ENCODE measurements at places on chromosomes 1 and 21.

DNA sequence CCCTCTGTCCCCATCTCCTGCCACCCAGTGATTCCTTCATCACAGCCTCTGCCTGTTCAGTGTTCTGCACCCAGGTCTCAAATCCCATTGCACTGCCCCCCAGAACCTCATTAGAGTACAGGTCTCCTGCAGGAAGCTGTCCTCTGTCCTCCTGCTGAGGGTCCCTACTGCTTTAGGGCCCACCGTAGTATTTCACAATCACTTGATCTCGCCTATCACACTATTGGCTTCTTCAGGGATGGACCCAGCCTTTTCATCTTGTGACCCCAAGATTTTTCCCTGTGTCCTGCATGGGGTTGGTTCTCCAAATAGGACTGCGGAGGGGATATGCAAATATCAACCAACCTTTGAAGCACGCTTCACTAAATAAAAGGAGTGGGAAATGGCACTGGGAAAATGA is 331.1 kb upstream of the AJAP1 start:
- no peak for DNase-seq

GRCh38 chr1:61348025-61348665 is 265.8 kb downstream of the NFIA start:
- no peak for DNase-seq

DNA sequence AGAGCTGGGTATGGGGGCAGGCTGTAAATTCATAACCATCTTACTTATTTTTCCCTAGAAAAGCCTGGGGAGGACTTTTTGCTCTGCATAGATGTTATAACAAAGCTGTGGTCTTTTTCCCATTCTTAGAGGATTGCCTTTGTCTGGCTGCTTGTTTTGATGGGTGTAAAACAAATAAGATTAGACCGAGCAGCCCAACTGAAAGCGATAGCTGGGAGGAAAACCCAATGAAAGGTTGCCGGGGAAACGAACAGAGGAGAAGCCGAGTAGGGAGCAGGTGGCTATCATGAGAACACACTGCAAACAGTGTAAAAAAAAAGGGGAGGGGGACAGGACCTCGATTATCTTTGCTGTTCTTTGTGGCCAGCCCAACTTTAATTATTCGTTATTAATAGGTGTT is 1.9 kb downstream of the ELAVL4 start:
- DNase-seq, result no peak

GRCh38 chr1:233777566-233777965 is 126.9 kb upstream of the SLC35F3 start:
- DNase-seq, result no peak

DNA sequence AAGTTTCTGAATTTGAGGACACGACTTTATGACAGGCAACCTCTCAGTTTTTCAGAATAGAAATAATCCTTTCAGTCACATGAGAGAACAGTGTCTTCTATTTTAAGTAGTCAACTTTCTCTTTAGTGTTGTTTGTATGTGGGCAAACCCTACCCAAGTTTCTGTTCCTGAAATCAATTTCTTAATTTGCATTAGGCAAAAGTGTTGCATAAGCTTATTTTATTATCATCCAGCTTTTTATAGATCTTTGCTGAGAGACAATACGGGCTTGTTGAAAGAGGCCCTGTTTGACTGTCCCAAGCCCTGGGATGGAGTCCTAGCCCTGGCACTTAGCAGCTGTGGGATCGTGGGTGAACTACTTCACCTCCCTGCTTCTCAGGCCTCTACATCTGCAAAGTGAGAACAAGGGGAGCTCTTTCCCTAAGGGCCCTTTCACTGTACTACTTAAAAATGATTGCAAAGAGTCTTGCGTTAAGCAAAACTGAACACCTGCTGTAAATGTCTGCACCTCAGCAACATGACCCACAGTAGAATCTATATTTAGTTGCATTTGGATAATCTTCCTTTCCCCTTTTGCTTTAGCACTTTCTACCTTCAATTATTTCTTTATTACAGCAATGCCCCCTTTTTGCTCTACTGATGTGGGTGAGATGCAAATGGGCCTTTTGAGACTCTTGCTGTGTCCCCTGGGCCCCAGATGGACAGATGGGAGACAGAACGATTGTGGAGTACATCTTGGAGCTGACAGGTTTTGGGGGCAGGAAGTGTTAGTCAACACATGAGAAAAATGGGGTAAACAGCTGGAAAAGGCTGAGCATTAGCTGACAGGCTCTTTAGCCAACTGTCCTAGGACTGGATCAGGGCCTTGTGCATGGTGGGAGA is 41.0 kb upstream of the SCAF4 start:
- DNase-seq, result no peak

DNA sequence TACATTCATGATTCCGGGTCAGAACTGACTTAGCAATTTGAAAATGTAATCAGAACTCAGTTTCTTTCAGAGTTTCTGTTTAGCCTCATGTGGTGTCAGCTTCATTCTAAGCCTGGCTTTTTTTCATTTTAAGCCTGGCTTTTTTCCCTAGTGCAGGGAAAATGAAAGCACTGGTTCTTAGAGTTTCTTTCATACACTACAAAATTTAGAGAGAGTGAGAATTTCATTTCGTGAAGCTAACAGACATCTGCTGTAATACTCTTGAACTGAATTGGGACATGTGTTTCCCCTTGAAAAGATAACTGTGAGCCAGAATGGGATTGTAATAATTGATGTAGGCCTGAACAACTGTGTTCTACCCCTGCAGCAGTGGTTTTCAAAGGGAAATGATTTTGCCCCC is 95.3 kb upstream of the KIAA0040 start:
- DNase-seq, result no peak

DNA sequence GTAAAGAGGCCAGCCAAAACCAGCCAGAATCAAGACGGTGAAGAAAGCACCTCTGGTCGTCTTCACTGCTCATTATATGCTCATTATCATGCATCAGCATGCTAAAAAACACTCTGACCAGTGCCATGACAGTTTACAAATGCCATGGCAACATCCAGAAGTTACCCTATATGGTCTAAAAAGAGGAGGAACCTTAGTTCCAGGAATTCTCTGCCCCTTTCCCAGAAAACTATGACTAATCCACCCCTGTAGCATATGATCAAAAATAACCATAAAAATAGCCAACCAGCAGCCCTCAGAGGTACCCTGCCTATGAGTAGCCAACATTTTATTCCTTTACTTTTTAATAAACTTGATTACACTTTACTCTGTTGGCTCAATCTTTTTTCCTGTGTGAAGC is 34.2 kb upstream of the PBX1 start:
- no peak for DNase-seq

GRCh38 chr21:45931397-45931969 is 50.1 kb upstream of the COL6A1 start:
- no peak for DNase-seq

GRCh38 chr1:207672522-207673130 is 27.7 kb downstream of the CR1L start:
- DNase-seq, result no peak

- no peak for DNase-seq
These were observed 71.7 kb upstream of the MROH9 start for GRCh38 chr1:170863621-170864020.

- DNase-seq, result no peak
These were observed 22.2 kb upstream of the DPT start for GRCh38 chr1:168751195-168751650.

- DNase-seq, result no peak
These were observed 25.9 kb downstream of the DYRK1A start for GRCh38 chr21:37392441-37392840.

DNA sequence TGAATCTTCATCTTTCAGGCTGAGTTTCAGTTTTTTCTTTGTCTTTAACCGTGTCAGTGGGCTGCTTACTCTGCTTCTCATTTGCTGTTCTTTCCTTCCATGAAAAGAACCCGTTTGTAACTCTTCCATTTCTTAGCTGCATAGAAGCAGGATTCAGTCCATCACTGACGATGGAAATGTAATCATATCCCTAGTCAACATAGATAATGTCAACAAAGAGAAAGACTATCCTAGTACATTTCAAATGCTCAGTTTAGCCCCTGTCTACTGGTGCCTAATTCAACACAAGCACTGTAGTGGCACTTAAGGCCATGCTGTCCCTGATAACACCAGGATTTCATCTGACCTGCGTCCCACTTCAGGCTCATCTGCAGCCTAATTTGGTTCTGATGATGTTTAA is 376 bp downstream of the GBP1 start:
- no peak for DNase-seq

DNA sequence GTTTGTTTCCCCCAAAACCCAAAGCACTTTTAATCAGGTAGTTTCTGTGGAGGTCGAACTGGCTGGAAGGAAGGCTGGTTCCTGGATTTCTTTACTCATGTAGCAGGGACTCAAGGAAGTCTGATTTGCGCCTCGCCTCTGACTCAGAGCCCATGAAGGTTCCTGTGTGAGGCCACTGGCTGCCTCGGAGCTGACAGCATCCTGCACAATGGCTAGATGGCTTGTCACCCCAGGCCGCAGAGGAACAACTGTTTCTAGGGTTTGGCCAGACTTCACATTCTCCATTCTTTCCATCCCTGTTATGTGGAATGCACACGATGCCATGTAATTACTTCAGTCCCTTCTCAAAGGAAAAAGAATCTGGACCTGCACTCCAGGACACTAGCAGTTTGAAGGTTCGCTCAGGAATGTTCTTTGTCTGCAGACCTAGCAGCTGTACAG is 39.1 kb upstream of the PRSS38 start:
- DNase-seq, result no peak

- no peak for DNase-seq
These were observed 4.3 kb downstream of the MYOM3 start for GRCh38 chr1:24107462-24108138.

DNA sequence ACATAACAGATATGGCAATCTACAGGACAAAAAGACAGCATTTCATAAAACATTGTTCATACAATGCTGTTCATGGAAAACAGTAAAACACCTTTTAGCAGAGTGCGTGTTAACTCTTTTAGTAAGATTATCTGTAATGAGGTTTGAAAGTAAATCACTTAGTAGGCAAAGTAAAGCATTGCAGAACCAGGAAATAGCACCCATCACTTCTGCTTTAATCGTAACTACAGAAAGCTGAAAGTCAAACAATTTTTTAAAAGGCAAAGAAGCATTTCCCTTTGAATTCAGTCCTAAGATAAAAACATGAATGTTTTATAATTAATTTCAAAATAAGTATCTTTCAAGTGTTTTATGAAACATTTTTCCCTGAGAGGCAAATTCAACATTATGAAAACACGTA is 63.3 kb upstream of the RNF11 start:
- no peak for DNase-seq

- no peak for DNase-seq
These were observed 119.5 kb upstream of the TMPRSS2 start for GRCh38 chr21:41627428-41627827.

GRCh38 chr1:54220004-54220811 is 20.2 kb downstream of the MRPL37 start:
- DNase-seq, result no peak

- no peak for DNase-seq
These were observed 363.5 kb downstream of the MRPL39 start for GRCh38 chr21:25243808-25244207.

DNA sequence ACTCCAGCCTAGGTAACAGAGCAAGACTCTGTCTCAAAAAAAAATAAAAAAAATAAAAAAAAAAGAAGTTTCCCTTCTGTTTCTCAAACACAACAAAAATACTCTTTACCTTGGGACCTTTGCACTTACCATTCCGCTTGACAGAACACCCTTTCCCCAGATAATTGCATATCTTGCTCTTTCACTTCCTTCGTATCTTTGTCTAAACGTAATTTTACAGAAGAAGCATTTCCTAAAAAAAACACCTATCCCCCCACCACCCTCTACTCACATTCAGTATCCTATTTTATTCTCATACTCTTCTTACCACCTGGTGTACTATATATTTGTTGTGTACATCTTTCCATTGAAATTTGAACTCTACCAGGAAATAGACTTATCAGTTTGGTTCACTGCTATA is 32.7 kb downstream of the ASH1L start:
- no peak for DNase-seq

GRCh38 chr1:74699331-74699730 is 25.7 kb upstream of the ERICH3 start:
- DNase-seq, result no peak

DNA sequence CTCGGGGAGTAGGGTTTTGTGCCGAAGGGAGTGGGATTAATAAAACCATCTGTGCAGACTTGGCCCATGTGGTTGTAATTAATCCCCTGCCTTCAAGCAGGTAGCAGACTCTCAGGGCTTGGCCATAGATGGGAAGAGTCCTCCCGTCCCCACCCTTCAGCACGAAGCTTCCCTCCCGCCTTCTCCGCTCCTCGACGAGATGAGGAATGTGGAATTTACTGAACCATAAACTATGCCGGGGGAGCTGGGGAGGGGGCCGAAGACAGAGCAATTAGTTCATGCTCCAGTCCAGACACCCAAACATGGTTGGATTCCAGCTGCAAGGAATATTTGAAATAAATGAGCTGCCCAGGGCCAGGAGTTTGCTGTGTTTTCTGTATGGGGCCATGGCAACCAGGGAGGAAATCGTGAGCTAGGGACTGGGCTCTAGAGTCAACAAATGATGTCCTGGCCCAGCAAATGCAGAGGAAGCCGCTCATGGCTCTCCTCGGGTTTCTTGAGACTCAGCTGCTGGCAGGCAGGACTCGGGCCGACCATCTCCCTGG is 78.8 kb downstream of the SPSB1 start:
- no peak for DNase-seq

GRCh38 chr1:39094685-39095084 is 68.5 kb downstream of the NDUFS5 start:
- DNase-seq, result no peak

DNA sequence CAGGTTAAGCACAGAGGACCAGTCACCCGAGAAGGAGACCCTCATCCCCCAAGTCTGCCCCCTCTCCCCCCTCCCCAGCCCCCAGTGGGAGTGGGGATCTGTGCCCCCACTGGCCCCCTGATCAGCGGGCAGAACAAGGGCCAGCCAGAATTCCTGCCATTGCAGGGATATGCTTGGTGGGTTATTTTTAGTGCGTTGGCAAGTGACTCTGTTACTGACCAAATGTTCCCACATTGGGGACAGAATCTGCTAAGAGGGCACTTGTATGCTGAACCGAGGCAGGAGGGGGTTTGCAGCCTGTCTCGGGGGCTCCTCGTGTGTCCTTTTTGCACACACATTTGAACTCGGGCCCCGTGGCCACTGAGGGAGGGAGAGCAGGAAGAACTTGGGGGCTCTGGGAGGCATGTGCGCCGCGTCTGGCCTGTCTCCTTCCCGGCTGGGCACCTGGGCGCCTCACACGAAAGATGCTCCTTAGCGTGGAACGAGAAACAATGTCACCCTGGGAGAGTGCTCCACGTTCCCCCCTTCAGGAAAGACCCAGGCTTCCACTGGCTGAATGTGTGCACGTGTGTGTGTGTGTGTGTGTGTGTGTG is 66.4 kb upstream of the CASZ1 start:
- no peak for DNase-seq

DNA sequence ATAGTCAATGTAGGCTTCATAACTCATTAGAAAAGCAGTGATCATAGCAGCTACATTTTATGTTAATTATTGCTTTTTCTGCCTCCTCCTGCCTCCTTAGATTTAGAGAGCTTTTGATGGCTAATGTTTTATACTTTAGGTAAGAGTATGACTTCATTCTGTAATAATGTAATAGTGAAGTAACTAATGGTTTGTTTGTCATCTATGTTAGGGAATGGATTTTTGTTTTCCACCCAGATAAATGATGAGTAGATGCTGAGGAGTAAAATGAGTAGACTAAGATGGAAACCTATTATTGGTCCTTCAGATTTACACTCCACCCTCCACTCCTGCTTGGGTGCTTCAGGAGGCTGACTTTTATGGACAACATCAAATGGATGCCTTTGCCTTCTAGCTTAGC is 170.6 kb downstream of the CTH start:
- no peak for DNase-seq

All from stimulated activated CD4-positive, alpha-beta T cell treated with anti-CD3 and anti-CD28 coated beads, Interleukin-1b, Interleukin-23, amount 100 ng/mL, for 24 hours (primary cell).